ENCODE measurements at places on chromosomes 7 and 10. TPM values are rescaled to one million over a fixed set of nuclear protein-coding genes. Genes with fewer than 3 reads are reported as not detected.

Gene GATA3
- polyA plus RNA-seq: 0.46 TPM

Gene RAPGEF5
- polyA plus RNA-seq: 8.6 TPM

Gene FOXI2
- polyA plus RNA-seq: 0.13 TPM

Gene GPRIN2
- 5.0 TPM for polyA plus RNA-seq

Gene TAS2R5
- 0.92 TPM for polyA plus RNA-seq

Gene SAP25
- 2.3 TPM for polyA plus RNA-seq

Gene AKR1C3
- 35.2 TPM for polyA plus RNA-seq

Gene TAS2R41
- not detected for polyA plus RNA-seq

Gene FAM241B
- 4.6 TPM for polyA plus RNA-seq

Gene FMC1
- 21.5 TPM for polyA plus RNA-seq

Gene SEMA3C
- 4.5 TPM for polyA plus RNA-seq

Gene NEUROG3
- not detected for polyA plus RNA-seq

Gene CACUL1
- 5.3 TPM for polyA plus RNA-seq

Gene GBX1
- not detected for polyA plus RNA-seq

Gene TRIM4
- 12.6 TPM for polyA plus RNA-seq

DNA sequence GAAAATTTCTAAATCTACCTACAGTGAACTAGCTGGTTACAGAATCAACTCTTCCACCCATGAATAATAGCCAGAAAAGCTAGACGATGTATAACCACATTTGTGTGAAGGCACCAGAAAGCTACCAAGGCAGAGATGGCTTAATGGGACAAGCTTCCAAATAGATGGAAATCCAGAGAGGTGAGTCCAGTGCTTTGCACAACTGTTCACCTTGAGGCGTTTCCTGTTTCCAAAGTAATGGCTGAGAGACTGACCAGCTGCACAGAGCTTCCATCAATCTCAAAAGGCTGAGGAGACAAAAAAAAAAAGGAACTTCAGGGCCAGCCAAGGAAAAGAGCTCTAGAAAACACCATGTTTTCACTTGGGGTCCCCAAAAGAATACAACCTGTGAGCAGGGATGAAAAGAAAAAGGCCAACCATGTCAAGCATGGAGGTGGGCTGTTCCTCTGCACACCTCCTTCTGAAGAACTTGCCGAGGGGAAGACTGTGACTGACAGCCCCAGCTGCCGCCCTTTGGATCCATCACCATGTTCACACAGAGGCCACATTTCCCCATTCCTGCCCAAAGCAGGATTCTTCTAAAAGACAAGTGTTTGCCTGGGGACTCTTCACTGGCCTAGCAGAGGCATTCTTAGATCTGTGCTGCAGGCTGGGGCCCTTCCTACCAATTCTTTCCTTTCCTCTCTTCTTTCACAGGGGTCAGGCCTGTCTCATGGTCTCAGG, 72.9 kb downstream of the ARHGAP21 start:
- DNase-seq: no peak

- DNase-seq: no peak
Measured at GRCh38 chr10:63494951-63495350, 26.2 kb upstream of the REEP3 start.

DNA sequence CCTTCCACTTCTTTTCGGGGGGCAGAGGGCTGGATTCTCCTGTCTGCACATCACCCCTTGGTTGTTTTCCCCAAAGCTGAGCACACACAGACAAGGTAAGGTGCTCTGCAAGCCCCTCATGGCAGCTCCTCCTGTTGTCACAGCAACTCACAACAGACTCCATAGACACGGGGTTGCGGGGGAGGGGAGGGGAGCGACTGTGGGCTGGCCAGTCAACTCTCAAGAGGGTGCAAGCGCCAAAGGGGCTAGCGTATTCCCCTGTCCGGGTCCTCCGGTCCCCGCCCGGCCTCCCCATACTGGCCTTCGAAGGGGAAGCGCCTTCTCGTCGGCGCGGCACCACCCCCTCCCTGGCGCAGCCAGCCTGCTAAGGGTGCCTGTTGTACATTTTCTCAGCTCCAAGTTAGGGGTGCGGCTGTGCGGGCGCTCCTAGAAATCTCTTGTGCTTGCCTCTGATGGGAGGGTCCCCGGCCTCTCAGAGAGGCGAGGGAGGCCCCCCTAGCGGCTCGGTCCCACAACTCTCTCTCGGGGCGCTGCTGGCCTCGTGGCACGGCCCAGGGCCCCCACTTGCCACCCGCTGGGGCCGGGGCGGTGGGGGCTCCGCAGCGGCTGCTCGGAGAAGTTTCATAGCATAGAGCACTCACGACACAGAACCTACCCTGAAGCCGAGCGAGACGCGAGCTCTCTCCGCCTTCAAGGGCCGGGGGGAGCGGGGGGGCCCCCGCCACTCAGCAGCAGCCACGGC, 498 bp downstream of the RHOBTB1 start:
- peak; percentile 94 for DNase-seq

- DNase-seq: peak; percentile 60
Measured at GRCh38 chr7:29883462-29884398, 77.4 kb downstream of the WIPF3 start.

DNA sequence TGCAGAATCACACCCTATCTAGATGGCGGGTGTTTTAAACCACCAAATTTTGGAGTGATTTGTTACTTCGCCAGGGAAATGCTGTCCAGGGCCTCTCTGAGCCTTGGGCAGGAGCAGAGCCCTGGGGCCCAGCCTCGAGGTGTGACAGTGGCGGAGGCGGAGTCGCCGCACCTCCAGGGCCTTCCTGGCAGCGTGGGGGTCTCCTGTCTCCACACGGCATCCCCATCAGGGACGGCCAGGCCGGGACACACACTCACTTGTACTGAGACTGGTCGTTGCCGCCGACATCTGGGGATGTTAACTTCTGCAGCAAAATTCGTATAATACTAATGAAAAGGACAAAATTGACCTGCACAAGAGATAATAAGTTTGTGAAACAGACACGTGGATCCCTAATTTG, 110.7 kb downstream of the VIPR2 start:
- peak; percentile 20 for DNase-seq

GRCh38 chr7:64733550-64734240, 60.5 kb upstream of the ZNF138 start:
- no peak for DNase-seq

GRCh38 chr7:18086165-18087025, 58.7 kb upstream of the PRPS1L1 start:
- DNase-seq: peak; percentile 79

DNA sequence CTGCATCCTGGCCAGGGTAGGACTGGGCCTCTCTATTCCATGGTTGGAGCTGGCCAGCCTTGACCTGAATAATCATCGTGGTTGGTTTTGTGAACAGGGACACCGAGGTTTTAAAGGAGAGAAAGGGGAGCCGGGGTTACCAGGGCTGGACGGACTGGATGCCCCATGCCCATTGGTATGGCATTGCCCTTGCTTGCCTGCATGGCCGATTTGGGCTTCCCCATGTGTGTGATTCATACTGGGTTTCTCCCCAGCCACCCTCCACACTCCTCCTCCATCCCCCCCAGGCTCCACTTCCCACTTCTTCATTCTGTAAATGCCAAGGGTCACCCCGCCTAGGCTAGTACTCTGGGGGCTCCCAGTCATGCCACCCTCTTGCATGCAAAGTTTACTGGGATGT, 98.8 kb upstream of the MACROH2A2 start:
- no peak for DNase-seq

- DNase-seq: peak; percentile 34
Measured at GRCh38 chr7:30322271-30323005, 38.0 kb downstream of the ZNRF2 start.

- DNase-seq: no peak
Measured at GRCh38 chr10:8211631-8212030, 157.1 kb downstream of the GATA3 start.

- DNase-seq: no peak
Measured at GRCh38 chr10:1128649-1129048, 72.5 kb downstream of the WDR37 start.

DNA sequence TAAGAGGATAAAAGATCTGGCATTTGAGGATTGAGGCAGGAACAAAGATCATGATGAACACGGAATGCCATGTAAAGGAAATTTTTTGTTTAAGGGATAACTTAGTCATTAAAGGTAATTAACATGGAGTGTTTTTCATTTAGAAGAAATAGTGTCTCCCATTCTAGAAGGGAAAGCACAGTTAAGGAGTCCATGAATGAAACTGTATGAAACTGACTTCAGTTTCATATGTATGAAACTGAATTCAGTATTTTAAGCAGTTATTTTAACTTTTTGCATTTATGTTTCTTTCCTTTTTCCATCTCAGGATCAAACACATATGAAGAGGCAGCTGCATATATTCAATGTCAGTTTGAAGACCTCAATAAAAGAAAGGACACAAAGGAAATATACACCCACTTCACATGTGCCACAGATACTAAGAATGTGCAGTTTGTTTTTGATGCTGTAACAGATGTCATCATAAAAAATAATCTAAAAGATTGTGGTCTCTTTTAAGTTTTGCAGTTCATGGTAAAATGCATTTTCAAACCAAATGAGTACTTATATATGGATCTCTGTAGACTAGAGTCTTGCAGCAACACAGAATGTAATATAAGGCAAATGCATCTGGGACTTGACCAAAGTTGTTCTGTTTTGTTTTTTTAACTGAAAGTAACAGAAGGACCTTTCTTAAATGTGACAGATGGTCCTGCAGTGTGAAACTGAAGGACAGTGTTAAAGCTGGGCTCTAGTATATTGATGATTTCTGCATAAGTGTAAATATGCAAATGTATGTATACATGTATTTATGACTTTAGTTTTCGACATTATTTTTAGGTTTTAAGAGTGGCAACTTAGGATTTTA, 82.6 kb downstream of the GNAI1 start:
- no peak for DNase-seq

DNA sequence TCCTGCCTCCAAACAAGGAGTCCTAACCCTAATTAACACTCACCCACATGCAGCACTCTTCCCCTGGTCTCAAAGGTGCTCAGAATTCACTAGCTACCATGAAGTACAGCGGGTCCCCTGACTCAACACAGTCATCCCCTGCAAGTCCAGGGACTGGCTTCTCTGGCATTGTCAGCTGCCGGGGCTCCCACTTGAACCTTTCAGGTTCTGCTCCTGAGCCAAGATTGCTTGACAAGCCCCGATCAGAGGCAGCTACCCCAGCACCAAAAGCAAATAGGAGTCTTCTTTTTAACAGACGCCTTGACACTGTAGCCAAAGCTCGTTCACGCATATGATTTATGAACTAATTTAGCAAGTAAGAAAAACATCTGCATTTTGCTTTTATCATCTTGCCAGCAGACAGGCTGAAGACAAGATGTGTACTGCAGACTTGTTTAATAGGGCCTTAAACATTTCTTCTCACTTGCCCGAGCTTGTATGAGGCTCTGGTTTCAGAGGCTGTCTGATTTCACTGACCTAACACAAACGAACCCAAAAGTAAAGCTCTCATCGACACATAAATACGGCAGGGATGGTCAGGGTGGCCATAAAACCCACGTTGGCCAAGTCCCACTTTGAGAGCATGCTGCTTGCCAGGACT, 67.6 kb upstream of the ADAM12 start:
- peak; percentile 26 for DNase-seq

DNA sequence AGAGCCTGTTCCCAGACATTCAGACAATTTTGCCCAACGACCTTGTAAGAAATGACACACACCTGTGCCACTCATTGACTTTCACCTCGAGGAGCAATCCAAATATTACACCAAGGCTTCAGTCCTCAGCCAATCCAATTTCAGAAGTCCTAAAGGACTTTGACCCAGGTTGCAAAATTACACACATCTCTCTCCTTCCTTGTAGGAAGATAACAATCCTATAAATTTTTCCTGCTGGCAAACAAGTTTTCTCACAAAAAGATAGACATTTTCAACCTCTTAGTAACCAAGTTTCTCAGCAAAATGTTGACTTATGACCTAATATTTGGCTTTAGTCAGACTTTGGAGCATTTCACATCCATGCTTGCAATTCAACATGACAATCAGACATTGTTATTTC, 745.0 kb downstream of the GRID1 start:
- DNase-seq: no peak

- no peak for DNase-seq
Measured at GRCh38 chr10:98456043-98456570, 9.4 kb upstream of the HPS1 start.

GRCh38 chr7:29292886-29293658, 98.5 kb downstream of the CHN2 start:
- DNase-seq: no peak

DNA sequence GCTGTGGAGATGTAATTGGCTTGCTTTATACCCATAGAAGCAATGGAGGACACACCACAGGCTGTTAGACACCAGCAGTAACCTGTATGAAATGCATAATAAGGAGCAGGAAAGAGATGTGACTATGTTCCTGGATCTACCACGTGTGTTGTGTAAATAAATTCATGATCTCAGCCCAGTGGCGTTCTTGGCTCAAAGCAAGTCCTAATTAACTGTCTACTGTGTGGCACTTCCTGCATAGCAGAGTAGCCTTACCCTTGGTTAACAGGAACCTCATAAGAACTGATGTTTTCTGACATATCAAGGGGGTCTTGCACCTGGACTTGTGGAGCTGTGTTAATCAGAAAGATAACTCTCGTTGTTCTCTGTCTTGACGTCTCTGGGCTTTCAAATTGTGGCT, 25.7 kb upstream of the FAM180A start:
- no peak for DNase-seq

DNA sequence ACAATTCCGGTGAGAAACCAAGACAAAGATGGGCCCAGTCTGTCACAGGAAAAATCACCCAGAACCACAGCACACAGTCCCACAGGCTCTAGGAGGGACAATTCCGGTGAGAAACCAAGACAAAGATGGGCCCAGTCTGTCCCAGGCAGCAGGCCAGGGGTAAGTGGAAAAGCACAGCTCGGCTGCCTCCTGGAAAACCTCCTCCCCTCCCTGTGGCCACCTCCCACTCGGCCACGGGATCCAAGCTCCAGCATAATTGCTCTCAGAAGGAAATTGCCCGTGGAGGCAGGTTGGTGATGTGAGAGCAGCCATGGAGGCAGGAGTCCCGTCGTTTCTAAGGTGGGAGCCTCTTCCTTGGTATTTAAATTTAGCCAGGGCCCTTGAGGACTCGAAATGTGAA, 95.7 kb downstream of the PLXNA4 start:
- no peak for DNase-seq

- DNase-seq: no peak
Measured at GRCh38 chr10:15325243-15325943, 45.7 kb downstream of the FAM171A1 start.

DNA sequence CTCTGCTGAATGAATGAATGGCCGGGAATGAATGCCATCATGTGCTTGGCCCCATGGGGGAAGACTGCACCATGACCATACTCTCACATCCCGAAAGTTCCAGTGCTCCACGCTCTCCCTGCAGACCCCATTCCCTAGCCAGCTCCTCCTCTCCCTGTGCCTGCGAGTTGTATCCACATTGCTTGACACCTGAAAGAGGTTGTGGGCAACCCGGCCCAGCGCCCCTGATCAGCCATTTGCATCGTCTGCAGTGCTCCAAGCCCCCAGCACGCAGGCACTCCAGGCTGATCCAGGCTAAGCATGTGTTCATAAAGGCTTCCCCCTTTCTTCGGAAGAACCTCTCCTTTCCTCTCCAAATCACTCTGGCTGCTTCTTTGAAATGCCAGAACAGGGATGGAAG, 354.4 kb upstream of the MKI67 start:
- DNase-seq: no peak

- no peak for DNase-seq
Measured at GRCh38 chr10:70118196-70118595, 14.4 kb downstream of the AIFM2 start.

GRCh38 chr7:137717811-137718271, 128.9 kb downstream of the DGKI start:
- DNase-seq: peak; percentile 4

GRCh38 chr10:14184841-14185315, 145.8 kb downstream of the FRMD4A start:
- DNase-seq: peak; percentile 53

Data from stomach (tissue), 19 donors.